ENCODE measurements at places on chromosomes 12 and 14. TPM values are rescaled to one million over a fixed set of nuclear protein-coding genes. Genes with fewer than 3 reads are reported as not detected.

DNA sequence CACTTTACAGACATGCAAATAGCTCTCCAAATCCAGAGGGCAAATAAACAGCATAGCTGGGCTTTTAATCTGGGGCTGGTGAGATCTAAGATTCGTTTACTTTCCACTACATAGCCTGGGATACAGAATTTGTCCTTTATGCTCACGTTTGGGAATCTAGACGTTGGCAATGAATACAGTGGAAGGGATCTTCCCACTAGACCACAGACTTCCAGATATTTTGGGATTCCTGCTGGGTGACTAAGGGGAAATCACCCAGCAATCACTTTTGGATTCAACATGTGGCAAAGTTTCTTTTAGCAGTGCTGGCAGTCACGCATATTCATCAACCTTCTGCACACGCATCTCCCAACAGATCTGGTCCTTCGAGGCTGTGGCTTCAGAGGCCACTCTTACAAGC lies 23.5 kb downstream of the APPL2 start:
- no peak for DNase-seq

DNA sequence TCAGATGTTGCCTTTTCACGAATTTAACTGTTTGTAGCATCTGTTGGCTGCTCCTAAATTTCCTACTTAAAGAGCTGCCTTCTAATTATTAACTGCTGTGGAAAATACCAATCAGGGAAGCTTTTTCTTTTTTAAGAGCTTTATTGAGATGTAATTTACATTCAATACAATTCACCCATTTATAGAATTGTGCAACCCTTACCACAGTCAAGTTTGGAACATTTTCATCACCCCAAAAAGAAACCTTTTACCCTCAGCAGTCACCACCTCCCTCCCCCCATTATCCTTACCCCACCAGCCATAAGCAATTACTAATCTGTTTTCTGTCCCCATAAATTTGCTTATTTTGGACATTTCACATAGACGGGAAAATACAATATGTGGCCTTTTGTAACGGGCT lies 1.4 kb downstream of the PCNX4 start:
- DNase-seq = no peak

DNA sequence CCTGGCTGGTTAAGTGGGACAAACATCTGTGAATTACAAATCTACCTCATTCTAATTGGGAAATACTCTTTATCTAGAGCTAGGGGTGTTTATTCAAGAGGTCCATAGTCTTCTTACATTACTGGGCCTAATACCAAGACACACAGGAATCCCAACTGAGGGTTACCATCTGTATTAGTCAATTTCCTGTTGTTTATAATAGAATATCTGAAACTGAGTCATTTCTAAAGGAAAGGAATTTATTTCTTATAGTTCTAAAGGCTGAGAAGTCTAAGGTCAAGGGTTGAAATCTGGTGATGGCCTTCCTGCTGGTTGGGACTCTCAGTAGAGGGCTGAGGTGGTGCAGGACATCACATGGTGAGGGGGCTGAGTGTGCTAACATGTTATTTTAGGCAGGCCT lies 36.0 kb downstream of the RTRAF start:
- peak; percentile 91 for DNase-seq

DNA sequence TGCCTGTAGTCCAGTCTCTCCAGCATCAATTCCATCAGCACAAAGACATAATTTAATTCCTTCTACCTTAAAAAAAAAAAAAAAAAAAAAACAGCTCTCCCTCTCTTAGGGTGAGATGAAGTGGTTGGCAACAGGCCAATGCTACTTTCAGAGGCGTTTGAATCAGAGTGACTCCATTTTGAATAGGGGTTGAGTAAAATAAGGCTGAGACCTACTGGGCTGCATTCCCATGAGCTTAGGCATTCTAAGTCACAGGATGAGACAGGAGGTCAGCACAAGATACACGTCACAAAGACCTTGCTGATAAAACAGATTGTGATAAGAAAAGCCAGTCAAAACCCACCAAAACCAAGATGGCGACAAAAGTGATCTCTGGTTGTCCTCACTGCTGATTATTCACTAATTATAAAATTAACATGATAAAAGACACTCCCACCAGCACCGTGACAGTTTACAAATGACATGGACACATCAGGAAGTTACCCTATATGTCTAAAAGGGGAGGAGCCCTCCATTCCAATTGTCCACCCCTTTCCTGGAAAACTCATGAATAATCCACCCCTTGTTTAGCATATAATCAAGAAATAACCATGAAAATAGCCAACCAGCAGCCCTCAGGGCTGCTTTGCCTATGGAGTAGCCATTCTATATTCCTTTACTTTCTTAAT lies 6.9 kb upstream of the TCL1B start:
- no peak for DNase-seq

GRCh38 chr12:26696048-26696612 lies 136.9 kb downstream of the ITPR2 start:
- no peak for DNase-seq

- no peak for DNase-seq
These were observed 771.6 kb downstream of the LRFN5 start for GRCh38 chr14:42378274-42378673.

GRCh38 chr14:37870170-37870569 lies 274.7 kb downstream of the TTC6 start:
- DNase-seq = no peak

DNA sequence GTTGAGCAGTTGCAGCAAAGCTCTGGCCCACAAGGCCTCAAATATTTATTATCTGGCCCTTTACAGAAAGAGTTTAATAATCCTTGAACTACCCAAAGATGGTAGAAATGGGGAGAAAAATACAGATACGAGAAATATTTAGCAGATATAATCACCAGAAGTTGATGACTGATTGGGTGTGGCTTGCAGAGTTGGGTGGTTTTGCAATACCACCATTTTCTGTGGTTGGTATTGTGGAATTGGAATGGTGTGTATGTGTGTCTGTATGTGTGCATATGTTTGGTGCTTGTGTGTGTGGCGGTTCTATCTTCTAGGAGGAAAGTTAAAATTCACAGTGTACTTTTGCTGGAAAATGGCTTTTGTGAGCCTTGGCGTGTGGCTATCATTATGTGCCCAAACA lies 85.4 kb upstream of the MANSC4 start:
- no peak for DNase-seq

- no peak for DNase-seq
These were observed 37.8 kb downstream of the PROX2 start for GRCh38 chr14:74838166-74838565.

DNA sequence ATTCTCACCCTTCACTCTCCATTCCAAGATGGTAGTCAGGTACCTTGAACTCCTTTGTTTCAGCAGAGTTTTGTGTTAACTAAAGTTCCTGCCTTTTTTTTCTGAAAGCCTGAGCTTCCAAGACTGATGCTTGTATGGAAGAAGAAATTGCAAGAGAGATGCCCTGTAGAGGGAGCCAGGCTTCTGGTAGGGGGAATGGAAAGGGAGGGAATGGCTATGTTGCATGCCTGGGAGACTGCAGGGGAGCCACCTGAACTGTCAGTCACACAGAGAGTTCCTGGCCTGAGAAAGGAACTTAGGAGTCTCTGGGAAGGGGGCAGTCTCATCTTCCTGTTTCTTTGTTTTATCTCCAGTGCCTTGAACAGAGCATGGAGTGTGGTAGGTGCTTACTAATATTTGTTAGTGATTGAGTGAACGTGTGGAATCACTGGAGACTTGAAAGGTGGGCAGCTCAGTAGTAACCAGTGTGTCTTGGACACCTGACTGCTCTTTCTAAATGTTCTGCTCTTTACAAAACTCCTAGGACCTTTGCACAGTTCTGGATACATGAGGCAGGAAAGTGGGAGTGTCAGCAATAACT lies 132.2 kb downstream of the ANO4 start:
- DNase-seq = no peak

DNA sequence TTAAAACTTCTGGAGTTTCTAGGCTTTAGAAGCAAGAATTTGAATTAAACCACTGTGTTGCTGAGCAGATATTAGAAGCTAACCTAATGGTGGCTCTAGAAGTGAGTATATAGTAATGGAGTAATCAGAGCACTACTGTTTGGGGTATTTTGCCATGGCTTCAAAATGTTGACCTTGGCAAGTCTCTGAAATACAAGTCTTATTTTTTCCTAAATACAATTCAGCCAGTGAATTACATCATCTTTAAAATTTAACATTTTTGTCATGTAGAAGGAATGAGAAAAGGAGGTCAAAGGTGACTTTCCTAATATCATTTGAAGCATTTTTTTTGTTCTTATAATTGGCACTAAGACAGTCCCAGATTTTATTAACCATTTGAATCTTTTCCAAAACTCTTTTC lies 25.2 kb downstream of the PMCH start:
- peak; percentile 77 for DNase-seq

DNA sequence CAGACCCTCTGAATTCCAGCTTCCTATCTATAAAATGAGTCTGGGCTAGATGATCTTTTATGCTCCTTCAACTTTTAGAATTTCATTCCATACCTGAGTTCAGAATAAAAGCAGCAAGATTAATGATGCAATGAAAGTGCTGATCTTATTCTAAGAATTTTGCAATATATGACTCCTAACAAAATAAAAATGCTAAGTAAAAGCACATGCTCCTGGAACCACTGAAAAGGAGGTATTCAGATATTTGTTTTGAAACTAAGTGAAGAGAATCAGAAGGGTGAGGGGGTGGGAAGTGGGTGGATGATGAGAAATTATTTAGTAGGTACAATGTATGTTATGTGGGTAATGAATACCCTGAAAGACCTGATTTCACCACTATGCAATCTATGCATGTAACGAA lies 216.6 kb downstream of the PTPRO start:
- no peak for DNase-seq

- no peak for DNase-seq
These were observed 352.7 kb downstream of the AEBP2 start for GRCh38 chr12:19792028-19792427.

GRCh38 chr14:77979666-77980351 lies 179.9 kb downstream of the ADCK1 start:
- DNase-seq = no peak

GRCh38 chr12:121399391-121400331 lies at the start of gene RNF34:
Gene RNF34, plus strand, starts transcription at chr12:121400118. Its CDS starts 95 bp downstream, at chr12:121400213.
- DNase-seq = peak; percentile 98

DNA sequence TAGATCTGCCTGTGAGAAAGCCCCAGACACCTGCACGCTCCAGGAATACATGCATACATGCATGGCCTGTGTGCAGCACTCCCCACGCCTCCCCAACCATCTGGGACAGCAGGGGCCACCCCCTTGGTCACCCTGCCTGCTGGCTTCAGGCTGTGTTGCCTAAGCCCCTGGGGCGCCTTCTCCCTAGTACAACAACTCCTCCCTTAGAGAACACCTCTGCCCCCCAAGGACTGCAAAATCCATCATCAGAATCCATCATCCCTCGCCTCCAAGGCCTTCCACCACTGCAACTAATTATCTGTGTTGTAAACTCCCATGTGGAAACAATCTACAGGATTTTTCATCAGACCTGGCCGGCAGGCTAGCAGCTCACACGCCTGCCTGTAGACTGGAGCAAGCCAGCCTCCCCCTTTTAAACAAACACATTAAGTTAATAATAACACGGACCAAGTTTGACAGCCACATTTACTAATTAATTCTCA lies 36.8 kb downstream of the ZFP36L1 start:
- DNase-seq = no peak

GRCh38 chr14:35576260-35576659 lies 42.3 kb downstream of the INSM2 start:
- peak; percentile 57 for DNase-seq

Gene TMEM106C
- total RNA-seq = 84.6 TPM

Gene C1QL4
- under 0.01 TPM for total RNA-seq

Gene GPR132
- 0.09 TPM for total RNA-seq

Gene CIDEB
- total RNA-seq = 7.5 TPM

Gene SLCO1B1
- total RNA-seq = not detected

Gene NRL
- 0.88 TPM for total RNA-seq

Gene VRTN
- not detected for total RNA-seq

All from dermis blood vessel endothelial cell (primary cell).